ENCODE measurements at places on chromosomes 1 and 21.
A peak's percentile ranks its signal among the peaks of the same experiment; 100 is the strongest.

DNA sequence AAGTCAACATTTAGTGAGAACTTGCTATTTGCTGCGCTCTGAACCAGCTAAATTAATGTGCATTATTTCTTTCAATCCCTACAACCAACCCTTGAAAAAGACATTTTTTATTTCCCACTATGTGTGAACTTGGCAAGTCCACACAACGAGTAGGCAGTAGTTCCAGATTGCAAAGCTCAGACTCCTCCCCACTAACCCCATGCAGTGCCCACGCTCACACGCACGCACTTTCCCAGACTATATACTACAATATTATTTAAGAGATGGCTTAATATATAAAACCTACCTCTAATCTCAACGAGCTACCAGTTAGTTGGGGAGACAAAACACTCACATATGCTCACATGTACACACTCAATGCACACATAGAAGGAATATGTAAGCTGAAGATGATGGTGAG, 671.2 kb downstream of the LMO4 start:
- no peak for DNase-seq

DNA sequence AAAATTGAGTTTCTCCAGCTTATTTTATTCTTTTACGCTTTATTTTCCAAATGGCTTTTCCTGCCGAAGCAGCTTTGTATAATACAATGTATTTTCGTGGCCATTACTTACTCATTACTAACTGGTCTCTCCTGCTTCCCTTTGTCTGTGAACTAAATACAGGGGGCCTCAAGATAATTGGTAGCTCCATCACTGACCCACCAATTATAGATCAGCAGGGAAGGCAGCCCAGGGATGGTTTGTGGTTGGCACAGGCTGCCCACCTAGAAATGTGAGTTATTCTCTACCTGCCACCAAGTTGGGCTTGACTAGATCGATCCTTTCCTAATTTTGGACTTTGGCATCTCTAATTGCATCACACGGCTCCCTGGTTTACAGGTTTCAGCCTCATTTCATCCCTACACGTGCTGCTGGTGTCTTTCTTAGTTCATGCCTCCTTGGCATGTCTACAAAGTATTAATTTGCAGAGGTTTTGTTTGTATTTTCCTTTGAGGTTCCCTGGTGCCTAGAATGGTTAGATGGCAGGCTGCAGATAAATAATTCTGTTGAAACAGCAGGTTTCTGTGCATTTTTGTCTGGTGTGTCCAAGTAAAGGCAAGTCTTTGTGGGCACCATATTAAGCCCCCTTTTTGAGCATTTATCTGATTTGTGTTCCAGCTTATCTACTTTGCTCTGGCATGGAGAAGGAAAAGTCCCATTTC, 35.2 kb downstream of the PEX14 start:
- DNase-seq = no peak

DNA sequence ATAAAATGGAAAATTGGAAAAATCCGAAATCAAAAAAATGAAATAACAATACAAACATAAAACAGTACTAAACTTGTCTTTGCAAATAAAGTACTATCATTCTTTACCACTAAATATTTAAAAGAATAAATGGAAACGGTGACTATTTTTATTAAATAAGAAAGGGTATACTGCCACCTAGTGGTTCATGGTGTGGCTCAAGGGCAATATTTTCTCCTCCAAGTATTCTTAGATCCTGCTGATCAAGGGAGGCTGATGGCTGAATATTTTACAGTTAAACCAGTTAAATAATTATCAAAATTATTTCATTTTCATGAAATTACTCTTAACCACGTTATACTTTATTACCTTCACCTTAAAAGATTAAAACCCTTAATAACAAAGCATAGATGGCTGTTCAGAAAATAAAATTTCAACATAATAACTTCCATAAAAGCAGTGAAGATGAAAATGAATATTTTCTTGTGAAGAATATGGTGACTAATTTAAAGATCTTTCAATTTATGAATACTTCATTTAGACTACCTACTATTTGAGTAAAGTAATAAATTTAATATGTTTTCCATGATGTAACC, 1793.9 kb downstream of the NCAM2 start:
- DNase-seq = peak; percentile 19

GRCh38 chr1:199132006-199132405, 493.2 kb downstream of the PTPRC start:
- DNase-seq = no peak

GRCh38 chr1:111818081-111818480, 62.4 kb downstream of the DDX20 start:
- no peak for DNase-seq

GRCh38 chr1:44949286-44949685, 37.1 kb downstream of the EIF2B3 start:
- DNase-seq = no peak

- no peak for DNase-seq
These were observed 21.1 kb downstream of the GLUL start for GRCh38 chr1:182370532-182370931.

DNA sequence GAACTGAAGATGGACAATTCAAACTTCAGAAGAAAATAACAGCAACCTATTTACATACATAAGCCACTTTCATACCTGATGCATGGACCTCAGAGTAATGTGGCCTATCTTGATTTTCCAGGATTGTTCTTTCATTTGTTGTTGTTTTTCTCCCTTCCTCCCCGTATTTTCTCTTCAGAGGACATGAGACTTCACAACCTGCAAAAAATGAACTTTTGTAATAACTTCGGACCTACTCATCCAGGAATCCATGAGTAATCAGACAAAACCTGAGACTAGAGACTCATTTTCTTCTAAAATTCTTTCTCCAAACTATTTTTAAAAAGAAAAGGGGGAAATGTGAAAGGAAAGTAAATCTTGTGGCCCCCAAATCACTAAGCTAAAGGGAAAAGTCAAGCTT, 17.6 kb upstream of the PLA2G5 start:
- no peak for DNase-seq

DNA sequence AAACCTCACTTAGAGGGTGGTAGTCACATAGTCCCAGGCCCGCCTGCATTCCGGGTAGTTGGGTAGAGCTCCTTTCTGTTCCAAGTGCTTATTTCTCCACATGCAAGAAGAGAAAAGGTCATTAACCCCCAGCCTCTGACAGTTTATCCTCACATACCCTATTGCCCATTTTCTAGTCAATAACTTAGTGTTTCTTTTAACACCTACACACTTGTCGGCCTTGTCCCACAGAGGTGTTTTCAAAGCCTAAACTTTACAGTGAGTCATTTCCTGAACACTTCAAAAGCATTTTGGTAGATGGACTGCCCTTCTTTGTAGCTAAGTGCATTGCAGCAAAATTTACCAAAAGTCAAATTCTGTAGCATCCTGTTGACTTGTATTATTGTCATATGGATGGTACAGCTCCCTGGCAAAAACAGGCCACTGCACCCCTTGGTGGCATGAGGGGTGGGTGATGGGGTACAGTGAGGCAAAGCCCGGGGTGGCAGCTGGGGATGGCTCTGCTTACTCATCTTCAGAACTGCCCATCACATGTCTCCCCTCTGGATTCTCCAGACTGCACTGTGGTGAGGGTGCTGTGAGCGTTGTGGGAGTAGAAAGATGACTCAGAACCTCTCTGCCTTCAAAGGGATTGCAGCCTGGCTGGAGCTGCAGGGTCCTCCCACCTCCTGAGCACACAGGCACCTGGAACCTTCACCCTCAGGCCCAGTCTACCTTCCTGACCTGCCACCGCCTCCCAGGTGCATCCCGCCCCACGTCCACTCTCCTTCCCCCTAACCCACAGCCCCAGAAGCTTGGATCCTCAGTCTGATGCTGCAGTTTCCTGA, 45.8 kb upstream of the DMRTB1 start:
- peak; percentile 75 for DNase-seq

DNA sequence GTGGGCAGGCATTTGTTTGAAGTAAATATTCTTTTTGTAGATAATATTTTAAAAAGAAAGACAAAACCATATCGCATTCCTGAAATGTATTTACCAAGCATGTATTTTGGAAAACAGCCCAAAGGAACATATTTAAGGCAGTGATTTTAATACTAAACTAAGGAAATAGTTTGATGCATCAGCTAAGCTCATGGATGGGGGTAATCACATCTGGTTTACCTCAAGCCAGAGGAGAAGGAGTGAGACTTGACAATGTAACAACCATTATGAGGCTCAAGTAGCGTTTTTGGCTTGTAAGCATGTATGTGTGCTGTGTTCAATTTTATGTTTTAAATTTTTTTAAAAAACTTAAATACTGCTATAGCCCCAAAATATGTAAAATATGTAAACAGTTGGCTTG, 390.5 kb downstream of the DISC1 start:
- DNase-seq = no peak

DNA sequence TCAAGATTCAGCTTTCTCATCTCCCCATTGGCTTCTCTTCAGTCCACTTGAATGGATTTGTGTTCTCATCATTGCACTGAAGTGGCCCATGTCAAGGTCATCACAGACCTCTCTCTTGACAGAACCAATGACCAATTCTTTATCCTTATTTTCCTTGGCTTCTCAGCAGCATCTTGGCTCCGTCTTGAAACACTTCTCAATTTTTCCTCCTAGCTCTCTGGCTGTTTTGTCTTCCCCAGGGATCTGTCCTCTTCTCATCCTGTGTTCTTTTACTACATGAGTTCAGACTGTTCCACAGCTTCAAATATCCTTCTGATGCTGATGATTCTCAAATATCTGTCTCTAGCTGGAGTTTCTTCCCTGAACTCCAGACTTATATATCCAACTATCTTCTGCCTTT, 78.6 kb downstream of the COLGALT2 start:
- DNase-seq = no peak

DNA sequence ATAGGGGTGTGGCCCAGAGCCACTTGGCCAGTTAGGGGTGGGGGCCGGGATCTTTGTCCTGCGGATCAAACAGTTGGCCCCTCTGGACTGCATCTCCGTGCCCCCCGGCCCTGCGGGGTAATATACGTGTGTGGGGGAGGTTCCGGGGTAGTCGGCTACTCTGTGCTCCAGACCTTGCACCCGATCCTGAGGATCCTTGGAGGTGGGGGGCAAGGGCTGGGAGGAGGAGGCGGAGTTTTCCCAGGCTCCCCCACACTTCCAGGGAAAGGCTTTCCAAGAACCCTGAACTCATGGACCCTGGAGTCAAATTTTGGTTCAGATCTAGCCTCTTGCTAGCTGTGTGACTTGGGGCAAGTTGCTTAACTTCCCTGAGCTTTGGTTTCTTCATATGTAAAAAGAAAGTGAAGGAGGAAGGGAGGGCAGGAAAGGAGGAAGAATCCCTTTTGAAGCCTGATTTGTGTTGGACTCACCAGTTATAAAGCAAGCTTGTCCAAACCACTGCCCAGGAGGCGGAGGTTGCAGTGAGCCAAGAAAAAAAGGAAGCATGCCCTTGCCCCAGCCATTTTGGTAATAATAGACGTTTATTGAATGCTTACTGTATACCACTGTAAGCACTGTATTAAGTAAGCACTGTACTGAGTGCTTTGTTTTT, 686 bp downstream of the MIIP start:
- DNase-seq = no peak

DNA sequence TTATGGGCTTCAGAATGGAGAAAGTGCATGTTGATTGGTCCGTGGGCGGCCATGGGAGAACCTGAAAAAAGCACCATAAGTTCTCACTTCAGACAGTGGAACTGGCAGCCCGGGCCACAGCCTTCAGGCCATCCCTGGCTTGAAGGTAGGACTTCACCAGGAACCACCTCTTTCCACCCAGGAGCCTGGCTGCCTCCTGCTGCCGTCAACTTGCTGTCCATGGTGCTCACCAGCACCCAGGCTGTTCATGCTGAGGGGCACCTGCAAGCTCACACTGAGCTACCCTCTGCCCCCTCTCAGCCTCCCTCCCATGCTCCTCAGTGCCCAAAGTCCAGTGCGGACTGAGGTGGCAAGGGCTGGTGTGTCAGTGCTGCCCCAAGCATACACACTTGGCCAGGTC, 12.9 kb upstream of the FNBP1L start:
- no peak for DNase-seq

DNA sequence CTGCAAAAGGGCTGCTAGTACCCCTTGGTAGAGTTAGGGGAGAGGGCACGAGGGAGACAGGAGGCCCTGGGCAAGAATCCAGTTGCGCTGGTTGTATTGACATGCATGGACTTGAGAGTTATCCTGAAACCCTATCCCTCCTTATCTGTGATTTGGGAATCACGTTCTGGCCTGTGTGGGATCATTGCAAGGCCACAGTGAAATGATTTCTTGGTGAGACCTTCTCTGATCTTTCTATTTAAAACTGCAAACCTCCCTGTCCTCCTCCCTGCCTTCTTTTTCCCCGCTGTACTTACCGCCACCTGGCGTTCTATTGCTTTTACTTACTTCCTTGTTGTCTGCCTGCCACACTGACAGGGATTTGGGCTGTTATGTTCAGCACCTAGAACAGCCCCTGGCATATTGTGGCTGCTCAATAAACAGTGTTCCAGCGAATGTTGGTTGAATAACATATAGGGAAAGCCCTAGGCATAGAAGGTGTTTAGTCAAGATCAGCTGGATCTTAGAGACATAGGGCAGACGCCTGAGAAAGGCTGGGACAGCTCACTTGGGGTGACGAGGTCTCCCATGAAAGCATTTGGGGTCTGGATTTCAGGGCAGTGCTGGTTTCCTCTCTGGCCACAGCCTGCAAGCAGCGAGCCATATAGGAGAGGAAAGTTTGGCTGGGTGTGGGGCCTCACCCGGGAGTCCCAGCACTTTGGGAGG, 25.6 kb downstream of the ALPL start:
- DNase-seq = no peak

Measured in non-pigmented ciliary epithelial cell (primary cell).